ENCODE measurements at places on chromosomes 5 and 9.

DNA sequence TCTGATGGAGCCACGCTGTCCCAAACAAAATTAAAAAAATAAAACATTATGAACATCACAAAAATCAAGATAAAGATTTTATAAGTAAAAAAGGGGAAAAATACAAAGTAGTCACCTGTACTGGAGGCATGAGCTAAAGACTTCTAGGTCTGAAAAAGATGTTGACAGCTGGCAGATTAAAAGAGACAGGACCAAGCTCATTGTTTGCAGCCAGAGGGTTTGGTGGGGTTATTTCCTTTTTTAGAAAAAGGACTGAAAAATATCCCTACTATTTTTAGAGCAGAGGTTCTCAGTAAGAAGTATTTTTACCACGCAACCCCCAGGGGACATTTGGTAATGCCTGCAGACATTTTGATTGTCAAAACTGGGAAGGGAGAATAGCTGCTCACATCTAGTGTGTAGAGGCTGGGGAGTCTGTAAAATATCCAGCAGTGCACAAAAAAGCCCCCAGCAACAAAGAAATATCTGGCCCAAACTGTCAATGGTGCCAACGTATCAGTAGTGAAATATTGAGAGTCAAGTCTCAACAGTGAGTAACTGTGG lies 353.4 kb downstream of the TLE1 start:
- no peak for DNase-seq

- DNase-seq = no peak
Measured at GRCh38 chr9:125785248-125785751, 38.1 kb downstream of the PBX3 start.

- DNase-seq = peak; percentile 81
Measured at GRCh38 chr5:139746691-139747582, 48.7 kb upstream of the PSD2 start.

- DNase-seq = peak; percentile 83
Measured at GRCh38 chr5:176543428-176544182, 5.5 kb upstream of the CDHR2 start.

GRCh38 chr5:113487781-113488644 lies at the start of gene MCC:
Gene MCC (minus strand): TSS chr5:113488453.
- peak; percentile 93 for DNase-seq

DNA sequence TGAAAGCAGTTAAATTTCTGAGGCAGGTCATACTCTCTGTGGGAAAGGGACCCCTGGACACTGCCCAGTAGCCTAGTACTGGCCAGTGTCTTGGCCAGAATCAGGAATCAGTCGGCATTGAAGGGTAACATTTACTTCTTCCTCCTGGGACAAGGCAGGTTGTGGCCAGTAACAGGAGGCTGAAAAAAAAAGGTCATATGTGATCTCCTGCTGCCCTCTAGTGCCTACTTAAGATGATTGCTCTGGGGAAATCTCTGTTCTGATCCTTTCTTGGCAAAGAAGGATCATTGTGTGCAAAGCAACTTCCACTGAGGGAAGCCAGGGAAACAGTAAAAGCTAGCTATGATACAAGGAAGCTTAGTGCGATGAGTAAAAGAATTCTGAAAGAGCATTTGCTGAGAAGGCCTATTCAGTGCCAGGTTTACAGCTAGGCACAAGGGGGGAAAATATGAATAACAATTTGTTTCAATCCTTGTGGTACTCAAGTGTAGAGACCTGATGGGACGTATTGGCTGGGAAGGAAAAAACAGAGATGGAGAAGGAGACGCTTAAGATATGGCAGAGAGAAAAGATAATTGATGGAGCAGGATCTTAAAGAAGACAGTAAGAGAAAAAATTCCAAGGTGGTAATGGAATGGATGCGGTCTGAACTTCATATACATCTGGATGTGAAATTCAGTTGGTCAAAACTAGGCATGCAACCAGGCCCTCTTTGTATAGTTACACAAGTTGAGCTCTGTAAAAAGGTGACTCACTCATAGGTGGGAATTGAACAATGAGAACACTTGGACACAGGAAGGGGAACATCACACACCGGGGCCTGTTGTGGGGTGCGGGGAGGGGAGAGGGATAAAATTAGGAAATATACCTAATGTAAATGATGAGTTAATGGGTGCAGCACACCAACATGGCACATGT lies 25.8 kb upstream of the TRIM32 start:
- DNase-seq = peak; percentile 22

- DNase-seq = no peak
Measured at GRCh38 chr9:19690128-19690527, 98.7 kb downstream of the SLC24A2 start.

DNA sequence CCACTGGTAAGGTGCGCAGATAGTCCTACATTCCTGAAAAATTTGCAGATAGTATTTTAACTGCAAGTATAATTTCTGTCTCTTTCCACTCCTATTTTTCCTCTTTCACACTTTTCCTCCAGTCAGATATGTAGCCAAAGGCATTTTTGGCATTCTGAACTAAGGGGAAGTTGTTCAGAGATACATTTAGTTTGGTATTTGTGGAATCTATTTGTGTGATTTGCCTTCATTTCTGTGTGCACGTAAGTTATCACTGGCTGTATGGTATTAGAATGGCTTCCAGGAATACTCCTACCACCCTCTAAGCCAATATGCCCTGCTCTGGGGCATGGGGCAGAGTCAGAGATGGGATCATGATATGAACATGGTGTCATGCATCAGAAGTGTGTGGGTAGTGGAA lies 45.8 kb upstream of the GRAMD2B start:
- no peak for DNase-seq

DNA sequence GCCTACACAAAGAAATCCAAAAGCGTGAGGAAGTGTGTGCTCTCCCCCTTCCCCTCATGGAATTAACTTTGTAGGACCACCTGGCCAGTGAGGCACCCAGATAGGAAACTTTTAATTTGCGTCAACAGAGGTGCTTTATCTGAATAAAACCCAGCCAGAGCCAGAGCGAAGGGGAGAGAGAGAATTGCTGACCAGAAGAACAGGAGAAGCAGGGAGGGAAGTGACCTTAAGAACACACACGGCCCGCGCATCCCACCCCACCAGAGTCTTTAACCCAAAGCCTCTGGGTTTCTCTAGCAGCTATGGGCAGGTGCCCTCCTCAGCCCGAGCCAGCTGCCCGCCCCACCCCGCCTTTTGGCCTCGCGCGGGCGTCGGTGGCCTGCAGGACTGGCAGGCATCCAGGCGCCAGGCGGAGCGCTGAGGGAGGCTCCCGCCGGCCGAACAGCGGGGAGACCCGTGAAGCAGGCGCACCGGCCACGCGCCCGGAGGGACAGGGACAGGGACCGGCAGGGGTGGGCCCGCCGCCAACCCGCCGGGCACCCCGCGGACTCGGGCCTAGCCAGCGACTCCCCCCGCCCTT lies 580 bp downstream of the ERAP1 start:
- peak; percentile 93 for DNase-seq

DNA sequence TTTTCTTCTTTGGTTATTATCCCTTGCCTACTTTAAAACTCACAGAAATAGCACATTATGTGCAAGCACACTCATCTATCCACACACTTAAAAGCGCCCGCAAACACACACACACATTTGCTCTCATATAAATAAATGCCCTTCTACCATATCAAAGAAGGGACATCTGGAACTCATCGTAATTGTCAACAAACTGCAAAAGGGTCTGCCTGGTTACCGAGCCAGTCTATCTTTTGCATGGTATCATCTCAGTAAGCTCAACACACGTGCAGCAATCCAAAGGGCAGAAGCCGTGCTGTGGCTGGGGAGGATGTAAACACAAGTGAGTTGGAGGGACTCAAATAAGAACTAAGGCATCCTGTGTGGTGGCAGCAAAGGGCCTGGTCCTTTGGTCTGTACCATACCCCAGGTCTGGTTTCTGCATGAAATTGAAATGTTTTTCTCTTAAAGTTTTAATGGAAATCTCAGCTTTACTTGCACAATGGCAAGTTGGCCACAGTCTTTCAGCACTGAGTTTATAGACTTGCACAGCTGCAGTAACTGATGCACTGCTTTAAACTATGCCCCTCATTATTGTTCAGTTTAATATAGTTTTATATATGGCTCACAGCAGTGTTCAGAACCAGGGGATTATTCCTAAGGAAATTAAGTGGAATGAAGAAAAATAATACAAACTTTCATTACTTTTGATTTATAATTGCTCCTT lies 331.0 kb downstream of the ADAMTS6 start:
- DNase-seq = no peak

- no peak for DNase-seq
Measured at GRCh38 chr5:131973089-131973712, 27.7 kb upstream of the MEIKIN start.

DNA sequence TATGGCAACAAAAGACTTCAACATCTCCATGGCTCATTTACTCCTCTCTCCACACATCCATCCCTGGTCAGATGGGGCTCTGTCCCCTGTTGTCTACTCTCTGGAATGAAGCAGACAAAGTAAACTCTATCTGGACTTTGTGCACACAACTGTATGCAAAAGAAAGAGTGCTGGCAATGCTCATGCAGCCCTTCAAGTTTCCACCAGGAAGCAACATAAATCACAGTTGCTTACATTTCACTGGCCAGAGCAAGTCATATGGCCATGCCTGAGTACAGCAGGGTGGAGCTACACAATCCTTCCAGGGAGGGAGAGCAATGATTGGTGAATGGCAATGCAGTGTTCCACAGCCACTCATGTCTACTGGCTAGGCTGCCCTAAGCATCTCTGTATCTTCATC lies 12.4 kb upstream of the SHC3 start:
- no peak for DNase-seq

GRCh38 chr9:36192196-36192595 lies 1.5 kb downstream of the CLTA start:
- DNase-seq = no peak

Data from right kidney (tissue), 9 donors.